CD4-positive, alpha-beta T cell treated with Interferon gamma for 1 hour (primary cell): ENCODE measurements at places on chromosomes 5 and 9.

- DNase-seq, result no peak
These were observed 195.7 kb downstream of the AOPEP start for GRCh38 chr9:94922098-94922607.

GRCh38 chr9:31388660-31389059 is 995.8 kb upstream of the ACO1 start:
- DNase-seq, result no peak

- no peak for DNase-seq
These were observed 3.1 kb downstream of the FGD3 start for GRCh38 chr9:92950359-92950955.

DNA sequence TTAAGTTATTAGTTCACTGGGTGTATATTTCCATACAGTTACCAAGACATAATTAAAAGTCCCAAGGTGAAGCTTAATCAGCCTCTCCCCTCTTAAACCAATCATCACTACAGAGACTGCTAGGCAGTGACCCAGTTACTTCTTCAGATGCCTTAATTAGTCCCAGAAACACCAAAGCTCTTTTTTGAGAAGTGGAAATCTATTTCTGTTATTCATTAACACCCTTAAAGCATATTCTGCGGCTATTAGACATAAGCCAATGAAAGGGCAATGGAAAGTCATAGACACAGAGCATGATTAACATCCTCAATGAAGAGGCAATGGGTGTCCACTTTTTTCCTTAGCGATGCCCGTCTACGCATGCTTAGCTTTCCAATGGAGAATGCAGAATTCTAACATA is 48.3 kb upstream of the DNAH5 start:
- DNase-seq, result no peak

DNA sequence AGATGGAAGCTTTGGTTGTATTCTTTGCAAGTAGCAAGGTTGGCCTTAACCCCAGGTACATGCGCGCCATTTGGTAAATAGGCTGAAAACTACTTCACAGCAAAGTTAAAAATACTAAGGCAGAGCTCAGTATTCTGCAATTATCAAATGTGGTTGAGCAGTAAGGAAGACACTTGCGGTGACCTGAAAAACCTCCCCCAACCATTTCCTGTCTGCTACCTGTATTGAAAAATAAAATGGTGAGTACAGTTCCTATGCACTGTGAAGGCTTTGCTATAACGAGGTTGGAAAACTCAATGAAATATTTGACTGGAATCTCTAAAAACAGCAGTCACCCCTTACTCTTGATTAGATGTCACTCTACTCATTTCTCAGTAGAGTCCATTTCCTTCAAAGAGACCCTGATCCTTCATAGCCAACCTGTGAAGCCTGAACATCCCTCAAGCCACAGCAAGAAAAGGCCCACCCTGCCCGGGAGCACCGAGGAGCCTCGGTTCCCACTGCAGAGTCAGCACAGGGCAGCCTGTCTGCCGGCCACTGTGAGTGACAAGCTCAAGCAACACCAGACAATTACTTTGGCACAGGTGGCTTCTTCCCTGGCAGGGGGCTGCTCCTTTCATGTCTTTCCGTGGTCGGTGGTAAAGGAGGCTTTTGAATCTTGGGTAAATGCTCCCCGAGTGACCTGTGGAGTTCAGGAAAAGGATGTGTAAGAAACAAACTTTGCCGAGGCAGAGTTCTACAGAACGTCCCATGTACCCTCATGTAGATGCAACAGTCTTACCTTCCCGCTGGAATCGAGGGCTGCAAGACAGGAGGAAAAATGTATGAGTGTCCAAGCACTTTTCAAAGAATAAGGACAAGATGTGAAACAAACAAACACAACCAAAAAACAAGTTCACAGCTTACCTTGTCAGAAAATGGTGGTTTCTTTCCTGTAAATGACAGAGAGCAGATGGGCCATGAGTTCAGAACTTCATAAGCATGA is 29.6 kb downstream of the C5orf58 start:
- peak; percentile 47 for DNase-seq

- DNase-seq, result no peak
These were observed 131.4 kb downstream of the MED10 start for GRCh38 chr5:6246820-6247437.

DNA sequence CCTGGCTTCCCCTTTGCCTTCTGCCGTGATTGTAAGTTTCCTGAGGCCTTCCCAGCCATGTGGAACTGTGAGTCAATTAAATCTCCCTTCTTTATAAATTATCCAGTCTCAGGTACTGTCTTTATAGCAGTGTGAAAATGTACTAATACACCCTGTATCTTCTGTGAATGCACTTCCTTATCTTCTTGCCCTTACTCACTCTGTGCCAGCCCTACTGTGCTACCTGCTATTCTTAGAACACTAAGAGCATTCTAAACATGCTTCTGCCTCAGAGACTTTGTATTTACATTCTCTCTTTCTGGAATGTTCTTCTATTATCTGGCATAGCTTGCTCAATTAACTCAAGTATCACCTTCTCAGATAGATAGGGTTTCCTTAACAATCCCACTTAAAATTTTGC is 164.4 kb upstream of the EDIL3 start:
- DNase-seq, result no peak

- DNase-seq, result no peak
These were observed 112.3 kb upstream of the ADAMTSL1 start for GRCh38 chr9:18361646-18362045.

- no peak for DNase-seq
These were observed 123.3 kb upstream of the SLC12A2 start for GRCh38 chr5:127960270-127960691.

- DNase-seq, result no peak
These were observed 189.7 kb upstream of the TLE4 start for GRCh38 chr9:79382044-79382443.

DNA sequence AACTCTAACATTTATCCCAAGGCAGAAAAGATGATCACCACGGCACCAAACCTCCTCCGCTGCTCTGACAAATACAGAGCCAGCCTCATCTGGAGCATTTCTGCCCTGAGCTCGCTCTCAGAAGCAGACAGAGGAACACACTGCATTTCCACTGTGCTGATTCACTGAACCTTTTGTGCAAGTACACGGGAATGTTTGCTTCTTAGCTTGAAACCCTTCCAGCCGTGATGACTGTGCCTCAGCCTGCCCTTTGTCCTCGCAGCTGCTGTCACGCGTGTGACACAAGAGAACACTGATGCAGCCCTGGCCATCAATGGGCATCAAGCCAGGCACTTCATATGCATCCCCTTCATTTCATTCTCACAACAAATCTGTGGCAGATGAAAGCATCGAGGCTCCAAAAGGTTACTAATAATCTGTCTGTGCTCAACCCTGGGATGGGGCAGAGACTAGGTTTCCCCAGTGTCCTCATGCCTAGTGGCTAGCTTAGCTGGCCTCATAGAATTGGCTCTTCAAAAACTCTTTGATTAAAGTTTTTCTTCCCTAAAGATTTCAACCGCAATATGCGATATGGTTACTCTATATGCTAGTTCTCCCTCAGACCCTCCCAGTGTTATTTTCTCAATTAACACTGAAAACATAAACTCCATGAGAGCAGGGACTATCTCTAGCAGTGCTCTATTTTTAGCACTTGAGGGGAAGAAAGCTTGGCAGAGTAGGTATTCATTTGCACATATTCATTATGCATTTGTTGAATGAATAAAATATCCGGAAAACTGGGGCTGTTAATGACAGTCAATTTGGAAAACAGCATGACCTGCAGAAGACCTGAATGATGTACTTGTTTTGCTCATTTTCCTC is 7.3 kb downstream of the CDC14B start:
- no peak for DNase-seq
